ENCODE measurements at places on chromosomes 5 and 9.

DNA sequence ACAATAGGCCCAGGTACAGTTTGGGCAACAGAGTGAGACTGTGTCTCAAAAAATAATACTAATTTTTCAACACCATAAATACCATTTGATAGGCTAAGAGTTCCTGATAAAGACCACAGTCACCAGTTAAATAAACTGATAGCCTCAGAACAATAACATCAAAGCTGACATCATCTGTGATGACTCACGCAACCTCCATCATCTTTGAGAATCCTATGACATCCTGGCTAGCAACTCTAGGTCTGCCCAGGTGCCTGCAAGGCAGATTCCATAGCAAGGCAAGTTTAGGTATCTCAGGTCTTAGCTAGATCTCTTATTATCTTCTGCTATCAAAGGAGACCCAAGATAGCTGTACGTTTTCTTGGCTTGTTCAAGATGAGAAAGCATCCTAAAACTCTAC, 30.5 kb upstream of the UBAP2 start:
- peak; percentile 8 for DNase-seq

- DNase-seq, result no peak
Measured at GRCh38 chr9:16434526-16434925, 435.9 kb downstream of the BNC2 start.

DNA sequence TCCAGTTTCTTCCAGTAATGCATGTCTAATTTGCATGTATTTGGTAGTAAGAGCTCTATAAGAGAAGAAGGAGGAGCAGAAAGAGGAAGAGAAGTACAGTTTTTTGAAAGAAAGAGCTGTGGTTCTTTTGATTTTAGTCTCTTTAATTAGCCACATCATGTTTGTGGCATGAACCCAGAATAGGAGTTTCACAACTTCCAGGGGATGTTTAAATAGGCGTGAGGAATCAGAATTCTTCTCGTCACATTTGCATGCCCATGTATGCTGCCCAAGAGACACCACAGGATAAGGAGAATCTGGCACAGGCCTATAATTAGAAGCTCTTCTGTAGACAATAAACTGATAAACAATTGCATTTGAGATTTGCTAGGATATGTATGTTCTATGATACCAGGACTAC, 78.7 kb downstream of the GAS1 start:
- no peak for DNase-seq

- DNase-seq, result no peak
Measured at GRCh38 chr5:91419136-91419535, 36.0 kb upstream of the ARRDC3 start.

DNA sequence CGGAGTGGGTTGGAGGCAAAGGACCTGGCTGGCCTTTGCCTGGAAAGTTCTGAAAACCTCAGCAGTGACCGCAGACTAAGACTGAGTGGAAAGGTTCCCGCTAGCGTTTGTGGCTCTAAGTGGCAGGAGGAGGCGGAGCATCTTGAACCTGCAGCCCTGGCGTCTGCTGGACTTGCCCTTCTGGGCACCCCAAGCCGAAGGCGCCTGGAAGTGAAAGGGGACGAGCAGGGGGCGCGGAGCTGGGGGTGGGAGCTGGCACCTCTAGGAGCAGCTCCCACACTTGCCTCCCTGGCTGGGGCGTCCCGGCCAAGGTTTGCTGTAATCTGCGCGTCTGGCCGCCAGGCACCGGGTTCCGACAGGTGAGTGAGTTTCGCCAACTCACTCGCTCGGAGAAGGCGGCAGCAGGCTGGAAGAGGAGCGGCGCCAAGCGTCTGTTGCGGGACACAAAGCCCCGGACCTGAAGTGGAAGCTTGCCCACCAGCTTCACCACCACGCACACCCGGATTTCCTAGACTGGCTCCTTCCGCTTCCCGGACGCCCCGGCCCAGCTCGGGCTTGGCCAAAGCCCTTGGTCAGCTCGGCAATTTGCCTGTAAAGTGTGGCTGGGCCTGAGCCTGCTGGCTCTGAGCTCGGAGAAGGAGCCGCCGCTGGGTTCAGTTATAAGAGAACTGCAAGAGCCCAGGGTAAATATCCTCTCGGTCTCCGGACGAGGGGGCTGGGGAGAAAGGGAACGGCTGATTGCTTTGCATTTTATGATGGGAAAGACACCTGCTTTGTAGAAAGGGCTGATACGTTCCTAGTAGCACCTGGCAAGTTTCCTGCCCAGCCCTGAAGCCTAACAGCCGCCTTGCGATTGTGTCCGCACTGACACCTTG, at the start of gene GNA14:
Gene GNA14 (minus strand): TSS at position 89 of the 875 bp plus-strand sequence. CDS start 529 bp downstream, outside the sequence.
- DNase-seq, result peak; percentile 40

DNA sequence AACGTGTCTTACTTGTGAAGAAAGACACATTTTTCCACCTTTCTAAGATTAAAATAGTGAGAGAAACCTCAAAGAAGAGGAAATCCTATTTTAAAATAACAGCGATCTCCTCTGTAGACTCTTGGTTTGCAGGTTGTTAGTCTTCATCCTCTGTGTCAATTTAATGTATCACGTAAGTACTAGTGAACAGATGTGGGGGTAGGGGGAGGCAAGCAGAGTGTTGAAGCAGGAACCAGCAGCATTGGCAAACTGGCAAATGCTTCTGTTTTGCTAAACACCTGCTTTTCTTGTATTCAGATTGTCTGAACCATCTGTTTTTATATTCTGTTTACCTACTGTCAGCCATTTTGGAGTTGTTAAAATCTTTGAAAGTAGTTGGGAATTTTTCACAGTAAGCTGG, 159.3 kb upstream of the TLX3 start:
- no peak for DNase-seq

- no peak for DNase-seq
Measured at GRCh38 chr5:159855476-159856191, 60.6 kb upstream of the ADRA1B start.

- no peak for DNase-seq
Measured at GRCh38 chr5:143449772-143450171, 46.3 kb upstream of the NR3C1 start.

- no peak for DNase-seq
Measured at GRCh38 chr5:139354186-139354585, 12.5 kb downstream of the PAIP2 start.

DNA sequence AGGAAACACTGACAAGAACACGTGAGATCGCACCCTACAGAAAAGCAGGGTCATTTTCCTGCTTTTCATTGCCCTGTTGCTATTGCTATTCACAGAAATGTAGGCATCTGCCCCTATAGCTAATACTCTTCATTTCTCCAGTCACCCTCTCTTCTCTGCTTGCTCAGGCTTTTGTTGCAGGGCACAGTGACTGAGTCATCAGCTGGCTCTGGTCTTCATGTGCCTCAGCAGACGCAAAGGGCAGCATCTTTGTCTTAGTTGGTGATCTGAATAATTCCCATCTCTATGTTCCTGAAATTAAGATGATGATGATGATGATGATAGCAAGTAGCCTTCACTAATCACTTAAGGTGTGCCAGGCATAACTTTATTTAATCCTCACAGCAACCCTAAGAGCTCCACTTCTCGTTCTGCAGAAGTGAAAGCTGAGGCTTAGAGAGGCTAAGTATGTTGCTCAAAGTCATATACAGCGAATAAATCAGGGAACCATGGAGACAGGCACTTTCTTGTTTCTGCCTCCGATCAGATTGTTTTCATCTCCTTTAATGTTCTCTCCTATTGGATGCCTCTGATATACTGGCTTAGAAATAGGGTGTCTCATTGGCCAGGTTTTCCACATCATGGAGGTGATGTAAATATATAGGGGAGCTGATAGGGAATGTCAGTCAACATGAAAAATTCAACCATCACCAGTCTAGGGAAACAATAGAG, 133.0 kb upstream of the STK32A start:
- no peak for DNase-seq

GRCh38 chr5:59157068-59157467, 574.2 kb downstream of the RAB3C start:
- DNase-seq, result no peak

- DNase-seq, result no peak
Measured at GRCh38 chr9:17963498-17963897, 384.6 kb downstream of the SH3GL2 start.

All from activated CD4-positive, alpha-beta T cell treated with anti-CD3 and anti-CD28 coated beads for 48 hours (primary cell).